ENCODE measurements at places on chromosomes 7 and 10.

GRCh38 chr10:35795131-35795824 is 153.2 kb upstream of the FZD8 start:
- DNase-seq: no peak

GRCh38 chr10:11689945-11690736 is 52.0 kb upstream of the ECHDC3 start:
- DNase-seq: no peak

GRCh38 chr10:20492447-20492846 is 404.7 kb downstream of the NEBL start:
- no peak for DNase-seq

GRCh38 chr7:8710124-8710523 is 276.7 kb downstream of the NXPH1 start:
- DNase-seq: no peak

DNA sequence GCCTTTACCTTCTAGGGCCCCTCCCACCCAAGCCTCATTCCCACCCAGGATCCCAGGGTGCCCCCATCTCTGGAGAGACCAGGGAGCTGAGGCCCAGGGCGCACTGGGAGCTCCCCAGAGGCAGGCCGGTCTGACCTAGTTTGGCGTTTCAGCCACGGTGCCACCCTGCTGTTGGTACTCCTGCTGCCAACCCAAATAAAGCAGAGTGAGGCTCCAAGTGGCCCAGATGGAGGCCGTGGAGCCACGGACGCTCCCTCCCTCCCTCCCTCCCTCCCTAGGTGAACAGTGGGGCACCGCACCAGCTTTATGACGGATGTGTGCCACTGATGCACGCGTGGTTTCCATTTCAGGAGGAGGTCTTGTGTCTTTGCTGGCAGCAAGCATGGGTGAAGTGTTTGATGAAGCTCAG is 1.8 kb downstream of the INPP5A start:
- no peak for DNase-seq

GRCh38 chr7:18167815-18168214 is 140.2 kb upstream of the PRPS1L1 start:
- DNase-seq: no peak

GRCh38 chr7:47357361-47357760 is 224.6 kb downstream of the TNS3 start:
- DNase-seq: no peak

DNA sequence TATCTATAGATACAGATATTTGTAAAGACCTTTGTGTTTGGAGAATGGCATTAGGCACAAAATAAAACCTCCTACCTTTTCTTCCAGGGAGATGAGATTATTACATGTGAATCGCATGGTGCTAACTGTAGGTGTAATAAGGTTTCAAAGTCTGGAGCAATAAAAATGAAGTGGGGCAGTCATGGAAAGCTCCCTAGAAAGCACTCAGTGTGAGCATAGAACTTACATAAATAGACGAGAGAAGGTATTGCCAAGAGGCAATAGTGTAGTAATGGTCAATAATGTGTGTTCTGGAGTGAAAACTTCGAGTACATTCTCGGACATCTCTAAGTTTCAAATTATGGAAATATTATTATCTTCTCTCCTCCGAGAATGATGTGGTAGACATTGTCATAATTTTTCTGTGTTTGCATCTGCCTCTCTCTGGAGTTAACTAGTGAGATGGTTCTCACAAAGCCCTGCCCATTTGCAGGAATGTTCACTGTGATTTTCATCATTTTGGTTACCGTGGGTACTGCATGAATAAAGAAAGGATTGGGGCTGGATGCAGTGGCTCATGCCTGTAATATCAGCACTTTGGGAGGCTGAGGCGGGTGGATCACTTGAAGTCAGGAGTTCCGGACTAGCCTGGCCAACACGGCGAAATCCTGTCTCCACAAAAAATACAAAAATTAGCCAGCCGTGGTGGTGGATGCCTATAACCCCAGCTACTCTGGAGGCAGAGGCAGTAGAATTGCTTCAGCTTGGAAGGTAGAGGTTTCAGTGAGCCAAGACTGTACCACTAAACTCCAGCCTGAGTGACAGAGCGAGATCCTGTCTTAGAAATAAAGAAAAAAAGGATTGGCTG is 10.6 kb downstream of the VIM start:
- no peak for DNase-seq

GRCh38 chr7:42677751-42678699 is 233.8 kb downstream of the C7orf25 start:
- DNase-seq: no peak

Data from GM18507 (cell line).